ENCODE measurements at places on chromosomes 5 and 9.
A peak's percentile ranks its signal among the peaks of the same experiment; 100 is the strongest.

DNA sequence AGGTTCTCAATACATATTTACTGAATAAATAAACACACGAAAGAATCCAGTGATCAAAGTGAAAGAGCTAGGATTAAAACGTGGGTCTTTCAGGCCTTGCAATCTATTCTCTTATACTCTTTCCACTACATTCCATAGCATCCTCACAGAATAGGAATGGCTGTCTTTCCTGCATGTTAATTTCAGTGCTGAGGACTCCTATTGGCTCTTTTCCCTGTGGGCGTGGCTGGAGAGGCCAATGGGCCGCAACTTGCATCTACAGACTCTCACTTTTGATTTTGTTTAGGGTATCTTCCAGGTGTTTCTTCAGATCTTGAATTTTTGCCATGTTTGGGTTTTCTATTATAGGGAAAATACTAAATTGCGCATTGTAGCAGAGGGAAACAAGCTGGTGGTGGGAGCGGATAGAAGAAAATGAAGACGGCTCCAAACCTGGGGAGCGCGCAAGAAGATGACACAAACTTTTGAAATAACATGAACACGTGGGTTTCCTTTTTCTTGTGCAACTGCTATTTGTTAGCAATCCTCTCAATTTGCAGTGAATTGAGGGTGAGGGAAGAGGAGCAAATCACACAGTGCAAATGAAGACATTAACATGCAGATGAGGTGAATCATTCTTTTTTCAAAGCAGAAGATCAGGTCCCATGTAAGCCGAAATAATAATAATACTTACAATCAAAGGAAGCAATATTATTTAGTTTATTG, 93.9 kb downstream of the GCNT1 start:
- DNase-seq, result no peak

- DNase-seq, result peak; percentile 44
These were observed 20.1 kb downstream of the DAPK1 start for GRCh38 chr9:87517732-87518131.

GRCh38 chr9:131310833-131311554, 21.5 kb downstream of the PLPP7 start:
- DNase-seq, result no peak

DNA sequence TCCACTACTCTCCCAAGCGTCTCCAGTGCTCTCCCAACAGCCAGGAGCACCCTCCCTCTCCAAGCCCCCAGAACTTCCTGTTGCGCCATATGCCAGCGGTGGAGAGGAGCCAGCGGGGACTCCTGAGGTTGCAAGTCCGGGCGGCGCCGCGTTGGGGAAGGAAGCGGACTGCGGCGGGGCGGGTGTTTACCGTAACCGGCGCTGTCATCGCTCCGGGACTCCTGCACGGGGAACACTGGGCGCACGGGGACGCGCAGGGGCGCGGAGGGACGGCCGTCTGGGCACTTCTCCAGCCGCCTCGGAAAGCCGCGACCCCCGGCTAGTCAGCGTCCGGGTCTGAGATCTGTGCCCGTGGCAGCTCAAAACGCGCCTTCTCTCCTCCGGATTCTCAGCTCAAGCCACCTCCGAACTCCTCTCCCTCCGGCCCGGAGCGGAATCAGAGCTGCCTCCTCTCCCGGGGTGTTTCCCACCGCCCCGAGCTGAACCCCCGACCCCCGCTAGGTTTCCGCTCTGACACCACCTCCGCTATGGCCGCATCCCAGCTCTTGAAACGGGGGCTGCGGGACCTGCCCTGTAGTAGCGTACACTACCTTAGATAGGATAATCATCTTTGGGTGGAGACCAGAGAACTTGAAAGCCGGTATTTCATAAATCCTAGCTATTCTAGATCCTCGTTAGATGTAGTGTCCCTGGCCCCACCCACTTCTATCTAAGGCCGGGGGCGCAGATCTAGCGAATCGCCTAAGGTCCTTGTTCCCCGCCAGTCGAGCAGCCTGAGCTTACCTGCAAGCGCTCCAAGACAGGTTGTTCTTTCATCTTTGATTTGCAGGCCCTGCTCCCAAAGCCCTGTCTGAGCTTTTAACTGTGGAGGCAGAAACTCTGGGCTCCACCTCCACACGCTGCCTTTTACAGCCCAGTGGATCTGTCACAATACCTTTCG, at the start of gene TRPM6:
Gene TRPM6, minus strand, starts transcription at position 881 of the 940 bp plus-strand sequence. Its CDS starts 65 bp downstream, at position 816.
- peak; percentile 77 for DNase-seq

DNA sequence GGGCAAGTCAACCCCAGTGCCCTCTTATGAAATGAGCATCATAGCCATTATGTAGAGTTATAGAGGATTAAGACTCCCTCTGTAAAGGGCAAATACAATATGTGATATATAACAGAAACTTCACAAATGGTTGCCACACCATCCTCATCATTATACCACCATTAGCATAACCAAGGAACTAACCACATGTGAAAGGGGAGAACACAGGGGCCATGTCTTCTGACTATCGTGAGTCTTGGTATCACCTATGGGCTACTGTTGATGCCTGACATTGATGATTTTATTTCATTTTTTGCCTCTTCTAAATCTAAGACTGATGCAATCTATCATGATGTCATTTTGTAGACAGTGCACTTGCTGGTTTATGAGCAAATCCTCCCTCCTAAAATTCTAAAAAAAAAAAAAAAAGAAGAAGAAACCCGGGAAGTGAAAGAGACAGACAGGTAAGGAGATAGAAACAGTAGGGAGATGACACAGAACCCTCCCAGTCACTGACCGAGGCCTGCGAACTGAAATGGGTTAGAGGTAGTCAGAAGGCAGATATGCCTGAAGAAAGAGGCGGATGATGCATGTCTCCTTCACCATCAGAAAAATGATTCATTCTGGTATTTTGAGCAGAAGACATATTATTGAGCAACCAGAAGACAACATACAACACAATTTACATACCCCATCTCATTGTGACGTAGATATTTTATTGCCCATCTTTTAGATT, 266.0 kb downstream of the DMAC1 start:
- no peak for DNase-seq

DNA sequence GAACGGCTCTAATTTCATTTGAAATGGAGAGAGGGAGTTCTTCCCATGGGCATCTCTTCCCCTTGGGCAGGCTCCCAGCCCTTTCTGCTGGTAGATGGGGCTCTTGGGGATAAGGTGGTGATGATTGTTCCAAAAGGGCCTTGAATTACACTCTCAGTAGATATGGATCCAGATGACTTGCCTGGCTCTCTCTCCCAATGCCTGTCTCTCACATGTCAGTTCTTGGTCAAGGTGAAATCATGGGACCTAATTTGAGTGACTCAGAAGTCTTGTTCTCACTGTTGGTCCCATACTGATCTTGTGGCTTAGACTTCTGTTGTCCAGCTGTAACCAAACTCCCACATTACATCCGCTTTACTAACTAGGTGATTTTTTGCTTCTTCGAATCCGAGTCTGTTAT, 317.0 kb upstream of the RFX3 start:
- DNase-seq, result no peak

DNA sequence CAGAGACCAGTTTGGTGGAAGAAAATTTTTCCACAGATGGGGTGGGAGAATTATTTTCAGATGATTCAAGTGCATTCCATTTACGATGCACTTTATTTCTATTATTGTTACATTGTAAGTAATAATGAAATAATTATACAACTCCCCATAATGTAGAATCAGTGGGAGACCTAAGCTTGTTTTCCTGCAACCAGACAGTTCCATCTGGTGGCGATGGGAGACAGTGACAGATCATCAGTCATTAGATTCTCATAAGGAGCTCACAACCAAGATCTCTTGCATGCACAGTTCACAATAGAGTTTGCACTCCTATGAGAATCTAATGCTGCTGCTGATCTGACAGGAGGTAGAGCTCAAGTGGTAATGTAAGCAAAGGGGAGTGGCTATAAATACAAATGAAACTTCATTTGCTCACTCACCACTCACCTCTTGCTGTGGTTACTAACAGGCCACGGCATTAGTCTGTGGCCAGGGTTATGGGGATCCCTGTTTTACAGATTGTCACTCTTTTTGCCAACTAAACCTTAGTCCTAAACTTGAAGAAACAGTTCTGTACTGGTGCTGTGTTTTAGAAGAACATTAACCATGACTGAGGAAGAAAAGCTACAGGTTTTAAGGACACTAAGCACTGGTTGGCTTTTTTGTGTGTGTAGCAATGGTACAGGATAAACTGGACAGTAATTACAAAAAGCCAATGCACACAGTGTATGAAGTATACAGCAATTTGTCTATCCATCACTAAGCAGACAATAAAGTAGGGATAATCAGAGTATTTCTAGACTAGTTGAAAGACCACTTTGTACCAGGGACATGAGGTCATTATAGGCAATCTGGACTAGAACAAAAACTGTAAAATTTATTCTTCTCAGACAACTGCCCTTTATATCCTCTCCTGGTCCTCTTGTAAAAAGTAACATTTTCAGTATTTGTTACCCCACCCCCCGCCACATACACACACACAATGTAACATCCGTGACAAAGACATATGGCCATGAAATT, 9.9 kb downstream of the TMEM232 start:
- peak; percentile 14 for DNase-seq

- no peak for DNase-seq
These were observed 397.8 kb downstream of the MED10 start for GRCh38 chr5:5980538-5980895.

- DNase-seq, result peak; percentile 78
These were observed 12.7 kb upstream of the THG1L start for GRCh38 chr5:157718519-157718918.

GRCh38 chr9:33101104-33101951, 24.9 kb upstream of the SMU1 start:
- no peak for DNase-seq

DNA sequence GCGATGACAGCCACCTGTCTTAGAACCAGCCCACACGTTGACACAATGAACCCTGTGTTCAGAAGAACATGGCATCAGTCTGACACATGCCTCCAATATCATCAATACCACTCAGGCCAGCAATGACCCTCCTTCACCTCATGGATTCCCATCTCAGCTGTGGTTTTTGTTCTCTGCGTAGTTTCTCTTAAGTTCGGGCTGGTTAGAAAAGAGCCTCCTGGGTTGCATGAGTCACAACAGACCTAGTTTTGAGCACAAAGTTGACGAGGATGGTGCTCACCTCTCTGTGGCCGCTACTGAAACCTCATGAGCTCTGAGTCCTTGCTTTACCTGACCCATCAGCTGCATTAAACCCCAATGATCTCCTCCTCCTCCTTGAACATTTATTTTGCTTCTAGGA, 299.9 kb downstream of the SPOCK1 start:
- no peak for DNase-seq

- peak; percentile 97 for DNase-seq
These were observed 4.4 kb downstream of the CRB2 start for GRCh38 chr9:123360161-123361085.

Measured in hematopoietic multipotent progenitor cell treated with erythropoietin and hydrocortisone succinate and interleukin-3 and kit ligand, for 4 days (in vitro differentiated cells).